ENCODE measurements at places on chromosomes 13 and 19.

GRCh38 chr13:107438251-107438650 is 777.1 kb downstream of the LIG4 start:
- no peak for DNase-seq

DNA sequence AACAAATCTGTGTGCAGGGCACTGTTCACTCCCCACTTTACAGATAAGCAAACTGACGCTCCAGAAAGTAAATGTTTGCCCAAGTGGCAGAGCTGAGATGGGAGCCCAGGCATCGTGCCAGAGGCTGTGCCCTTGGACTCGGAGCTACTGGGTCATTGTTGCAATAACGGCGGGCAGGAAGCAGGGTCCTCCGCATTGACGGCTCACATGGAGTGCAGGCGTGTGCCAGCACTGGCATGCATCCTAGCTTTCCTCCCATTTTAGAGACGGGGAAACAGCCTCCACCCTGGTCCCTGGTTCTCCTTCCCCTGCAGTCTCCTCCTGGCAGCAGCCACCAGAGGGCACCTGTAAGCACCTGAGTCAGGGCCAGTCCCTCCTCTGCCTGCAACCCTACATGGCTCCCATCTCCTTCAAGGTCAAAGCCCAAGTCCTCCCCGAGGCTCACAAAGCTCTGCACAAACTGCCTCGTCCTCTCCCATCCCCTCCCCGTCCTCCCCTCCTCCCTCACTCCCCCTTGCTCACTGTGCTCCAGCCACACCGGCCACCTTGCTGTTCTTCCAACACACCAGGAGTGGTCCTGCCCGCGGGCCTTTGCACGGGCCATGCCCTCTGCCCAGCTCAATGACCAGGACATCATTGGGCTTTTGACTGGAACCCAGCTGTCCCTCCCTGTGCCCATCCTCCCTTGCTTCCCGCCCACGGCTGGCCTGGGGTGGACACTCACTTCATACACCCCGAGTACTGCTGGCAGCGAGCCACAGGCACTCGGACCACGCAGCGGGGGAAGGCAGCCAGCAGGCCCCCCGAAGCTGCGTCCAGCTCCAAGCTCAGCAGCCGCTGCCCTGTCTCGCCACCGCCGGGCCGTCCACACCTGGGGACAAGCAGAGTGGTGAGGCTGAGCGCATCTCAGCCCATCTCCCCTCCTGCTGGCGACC is 7.7 kb upstream of the LRG1 start:
- DNase-seq = no peak

- DNase-seq = no peak
These were observed 106.9 kb upstream of the UBL3 start for GRCh38 chr13:29957320-29957719.

- DNase-seq = no peak
These were observed 232.0 kb upstream of the SPRY2 start for GRCh38 chr13:80572923-80573316.

DNA sequence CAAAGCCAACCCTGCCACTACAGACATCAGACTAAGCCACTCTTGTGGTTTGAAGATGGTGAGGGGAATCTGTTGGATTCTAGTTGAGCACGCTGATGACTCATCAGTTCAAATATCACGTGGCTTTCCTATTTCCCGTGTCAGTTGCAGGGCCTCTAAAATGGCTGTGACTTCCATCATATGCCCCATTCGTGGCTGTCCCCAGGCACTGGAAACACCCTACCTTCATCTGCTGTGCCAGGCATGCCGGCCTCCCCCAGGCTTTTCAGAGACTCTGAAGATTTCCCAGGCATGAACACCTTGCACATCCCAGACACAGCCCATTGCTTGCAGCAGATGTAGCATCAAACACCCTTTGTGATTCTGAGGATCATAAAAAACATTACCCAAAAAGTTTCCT is 659.9 kb downstream of the UQCRFS1 start:
- no peak for DNase-seq

DNA sequence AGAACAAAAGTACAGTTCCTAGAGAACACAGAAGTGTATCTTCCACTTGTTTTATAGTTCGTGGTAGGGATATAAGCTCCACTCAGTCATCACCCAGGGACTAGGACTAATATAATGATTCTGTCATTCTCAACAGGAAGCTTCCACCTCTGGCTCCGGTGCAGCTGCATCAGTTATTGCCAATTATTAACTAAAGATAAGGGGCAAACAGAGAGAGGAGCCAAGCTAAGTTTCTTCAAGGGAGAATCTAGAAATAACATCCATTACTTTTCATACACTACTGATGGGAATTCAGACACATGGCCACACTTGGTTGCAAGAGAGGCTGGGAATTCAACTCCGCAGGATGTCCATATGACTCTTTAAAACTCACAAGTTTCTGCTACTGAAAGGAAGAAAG is 917.9 kb downstream of the OLFM4 start:
- no peak for DNase-seq
